ENCODE measurements at places on chromosomes 1 and 21.
A peak's percentile ranks its signal among the peaks of the same experiment; 100 is the strongest.

DNA sequence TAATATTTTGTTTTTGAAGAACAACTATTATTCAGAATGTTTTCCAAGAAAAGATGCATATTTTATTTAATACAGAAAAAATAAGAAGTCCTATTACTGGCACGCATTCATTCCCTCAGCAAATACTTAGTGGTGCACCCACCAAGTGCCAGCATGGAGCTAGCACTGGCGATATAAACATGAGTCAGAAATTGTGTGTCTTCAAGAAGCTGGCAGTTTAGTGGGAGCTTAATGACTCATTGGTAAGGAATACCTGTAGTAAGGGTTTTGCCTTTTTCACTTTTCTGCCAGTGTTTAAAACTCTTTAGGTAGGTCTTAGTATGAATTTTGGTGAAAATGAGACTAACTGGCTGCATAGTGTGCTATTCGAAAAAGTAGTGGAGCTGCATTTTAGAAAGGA lies 6.3 kb downstream of the MAGI3 start:
- no peak for DNase-seq

DNA sequence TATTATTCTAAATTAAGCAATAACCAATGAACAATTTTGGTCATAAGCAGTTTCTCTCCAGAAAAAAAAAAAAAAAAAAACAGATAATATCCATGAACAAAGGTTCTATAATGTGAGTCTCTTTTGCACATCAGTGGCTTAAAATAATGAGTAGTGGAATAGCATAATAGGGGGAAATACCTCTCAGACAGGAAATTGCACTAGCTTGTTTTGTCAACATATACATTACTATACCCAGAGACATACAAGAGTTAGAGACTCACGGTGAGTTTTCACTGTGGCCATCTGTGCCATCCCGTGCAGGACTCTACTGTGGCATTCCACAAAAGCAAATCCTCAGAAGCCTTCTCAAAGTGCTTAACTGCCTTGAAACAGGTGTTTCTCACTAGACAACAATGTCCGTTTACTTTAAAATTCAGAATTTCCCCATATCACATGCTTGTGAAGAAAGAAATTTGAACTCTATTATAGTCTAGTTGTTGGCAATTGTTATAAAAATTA lies 697.9 kb downstream of the USP25 start:
- DNase-seq = no peak

DNA sequence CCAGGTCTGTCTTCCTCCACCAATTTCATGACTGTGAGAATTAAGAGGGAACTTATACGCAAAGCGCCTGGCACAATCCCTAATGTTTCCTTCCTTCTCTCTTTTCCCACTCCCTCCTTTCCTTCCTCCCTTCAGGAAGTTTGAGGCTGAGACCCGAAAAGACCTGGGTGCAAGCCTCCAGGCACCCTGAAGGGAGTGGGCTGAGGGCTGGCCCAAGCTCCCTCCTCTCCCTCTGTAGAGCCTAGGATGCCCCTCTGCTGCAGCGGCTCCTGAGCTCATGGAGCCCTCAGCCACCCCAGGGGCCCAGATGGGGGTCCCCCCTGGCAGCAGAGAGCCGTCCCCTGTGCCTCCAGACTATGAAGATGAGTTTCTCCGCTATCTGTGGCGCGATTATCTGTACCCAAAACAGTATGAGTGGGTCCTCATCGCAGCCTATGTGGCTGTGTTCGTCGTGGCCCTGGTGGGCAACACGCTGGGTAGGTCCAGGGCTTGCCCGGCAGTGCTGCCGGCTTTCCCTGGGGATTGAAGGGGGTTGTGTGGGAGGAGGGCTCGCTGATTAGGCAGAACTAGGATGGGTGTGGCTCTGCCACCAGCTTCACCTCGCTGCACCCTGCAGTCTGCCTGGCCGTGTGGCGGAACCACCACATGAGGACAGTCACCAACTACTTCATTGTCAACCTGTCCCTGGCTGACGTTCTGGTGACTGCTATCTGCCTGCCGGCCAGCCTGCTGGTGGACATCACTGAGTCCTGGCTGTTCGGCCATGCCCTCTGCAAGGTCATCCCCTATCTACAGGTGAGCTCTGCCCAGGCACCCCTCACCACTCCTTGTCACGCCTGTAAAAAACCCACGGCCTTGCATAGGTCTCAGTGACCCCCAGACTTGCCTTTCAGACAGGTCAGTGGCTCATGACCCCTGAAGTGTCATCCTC lies 1.7 kb downstream of the HCRTR1 start:
- no peak for DNase-seq

DNA sequence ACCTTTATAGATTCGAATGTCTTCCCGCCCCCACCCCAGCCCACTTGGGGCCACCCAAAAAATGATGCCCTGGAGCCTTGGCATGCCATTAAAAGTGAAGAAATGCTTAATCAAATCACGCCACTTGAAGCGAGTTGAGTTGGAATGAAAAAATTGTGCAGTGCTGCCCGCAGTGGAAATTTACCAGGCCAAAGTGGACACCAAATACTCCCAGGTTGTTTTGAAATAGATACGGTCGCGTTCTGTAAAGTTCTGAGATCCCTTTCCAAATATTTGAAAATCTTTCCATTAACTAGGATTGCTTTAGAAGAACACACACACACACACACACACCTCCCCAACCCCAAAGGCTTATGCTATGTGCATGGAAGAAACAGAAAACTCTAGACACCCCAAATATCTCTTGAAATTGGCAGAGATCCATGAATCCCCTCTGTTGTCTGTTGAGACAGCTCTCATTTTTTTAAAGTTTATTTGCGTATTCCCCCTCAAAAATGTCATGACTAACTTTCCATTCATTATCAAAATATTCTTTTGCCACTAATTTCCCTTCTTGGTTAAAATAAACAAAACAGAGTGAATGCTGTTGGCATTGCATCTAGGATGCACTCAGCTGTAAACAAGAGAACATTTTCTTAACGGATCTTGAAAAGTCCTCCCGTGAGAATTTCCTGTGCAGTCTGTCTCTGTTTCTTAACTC lies 142.3 kb upstream of the KCNE2 start:
- no peak for DNase-seq

DNA sequence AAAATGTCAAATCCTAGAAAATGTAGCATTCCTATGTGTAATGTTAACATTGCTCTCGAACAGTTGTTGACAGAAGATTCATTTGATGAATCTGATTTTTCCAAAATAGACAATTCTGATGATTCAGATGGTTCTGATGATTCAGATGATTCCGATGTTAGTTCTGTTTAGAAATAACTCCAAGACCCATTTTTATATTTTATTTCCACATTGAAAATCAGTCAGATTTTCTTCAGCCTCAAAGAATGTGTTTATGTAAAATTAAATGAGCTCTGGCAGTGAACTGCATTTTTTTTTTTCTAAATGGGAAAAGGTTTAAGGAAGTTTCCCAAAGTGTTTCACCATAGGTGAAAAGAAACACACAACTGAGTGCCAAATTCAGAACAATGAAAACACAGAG lies 136.5 kb downstream of the TSEN15 start:
- no peak for DNase-seq

DNA sequence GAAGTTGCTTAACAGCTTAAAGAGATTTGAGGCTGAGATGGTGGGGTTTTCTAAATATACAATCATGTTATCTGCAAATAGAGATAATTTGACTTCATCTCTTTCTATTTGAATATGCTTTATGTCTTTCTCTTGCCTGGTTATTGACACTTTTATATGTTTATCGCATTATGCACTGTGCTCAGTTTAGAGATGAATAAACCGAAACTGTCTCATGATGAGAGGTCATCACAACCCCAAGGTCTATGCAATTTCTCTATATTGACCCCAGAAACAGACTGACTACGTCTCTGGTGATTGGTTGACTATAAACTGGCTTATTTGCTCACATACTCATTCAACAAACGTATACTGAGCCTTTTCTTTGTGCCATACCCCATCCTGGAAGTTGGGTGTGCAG lies 117.9 kb upstream of the NRIP1 start:
- DNase-seq = no peak

- DNase-seq = peak; percentile 32
These were observed 126.0 kb downstream of the NR5A2 start for GRCh38 chr1:200153277-200154055.

GRCh38 chr1:234505769-234506102 lies 26.8 kb upstream of the TARBP1 start:
- no peak for DNase-seq

DNA sequence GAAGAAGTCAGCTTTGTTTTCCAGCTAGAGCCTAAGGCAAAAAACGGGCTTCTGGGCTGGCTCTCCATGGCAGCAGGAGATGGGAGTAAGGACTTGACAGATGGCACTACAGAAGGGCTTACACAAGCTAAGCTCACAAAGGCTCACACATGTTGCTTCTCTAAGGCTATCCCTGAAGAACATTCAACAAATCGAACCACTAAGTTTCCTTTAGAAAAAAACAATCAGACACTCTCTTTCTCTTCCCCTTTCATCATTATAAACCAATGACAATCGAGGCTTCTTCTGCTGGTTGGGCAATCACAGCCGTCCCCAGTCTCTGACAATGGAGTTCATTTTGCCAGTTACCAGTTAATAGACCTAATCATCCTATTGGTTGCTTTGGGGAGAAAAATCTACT lies 40.5 kb downstream of the TRIT1 start:
- no peak for DNase-seq

GRCh38 chr21:31363720-31364119 lies 19.7 kb upstream of the TIAM1 start:
- no peak for DNase-seq

GRCh38 chr1:30652152-30652841 lies 71.1 kb downstream of the MATN1 start:
- DNase-seq = no peak

GRCh38 chr1:44336668-44337067 lies 18.4 kb downstream of the ERI3 start:
- DNase-seq = no peak

DNA sequence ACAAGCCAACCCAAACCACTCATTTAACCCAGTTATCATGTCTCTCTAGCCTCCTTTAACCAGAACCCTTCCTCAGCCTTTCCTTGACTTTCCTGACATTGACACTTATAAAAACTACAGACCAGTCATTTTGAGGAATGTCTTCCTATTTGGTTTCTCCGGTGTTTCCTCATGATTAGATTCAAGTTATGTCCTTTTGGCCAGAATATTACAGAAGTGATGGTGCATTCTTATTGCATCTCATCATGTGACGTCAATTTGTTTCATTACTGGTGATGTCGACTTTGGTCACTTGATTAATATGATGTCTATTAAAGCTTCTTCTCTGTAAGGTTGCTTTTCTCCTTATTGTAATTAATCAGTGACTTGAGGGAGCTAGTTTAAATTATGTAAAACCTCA lies 6.1 kb upstream of the RCSD1 start:
- no peak for DNase-seq

- no peak for DNase-seq
These were observed 93.8 kb downstream of the PLPPR5 start for GRCh38 chr1:98910827-98911226.

GRCh38 chr1:12573015-12573825 lies 44.8 kb downstream of the DHRS3 start:
- no peak for DNase-seq

DNA sequence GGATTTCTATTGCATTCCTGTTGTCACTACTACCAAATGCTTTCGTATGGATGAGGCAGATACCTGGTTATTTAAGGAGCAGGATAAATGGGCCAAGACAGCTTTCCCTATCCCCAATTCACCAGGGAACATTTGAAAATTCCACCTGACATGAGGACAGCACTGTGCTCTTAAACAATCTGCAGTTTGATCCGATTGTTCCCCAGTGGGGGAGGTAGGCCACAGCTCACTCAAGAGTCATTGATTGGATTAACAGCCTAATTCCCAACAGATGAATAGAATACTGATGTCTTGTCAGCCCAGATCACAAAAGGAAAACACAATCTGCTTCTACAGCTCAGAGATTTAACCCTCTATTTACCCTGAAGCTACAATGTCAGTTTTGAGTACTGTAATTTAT lies 123.9 kb downstream of the LHX4 start:
- no peak for DNase-seq

DNA sequence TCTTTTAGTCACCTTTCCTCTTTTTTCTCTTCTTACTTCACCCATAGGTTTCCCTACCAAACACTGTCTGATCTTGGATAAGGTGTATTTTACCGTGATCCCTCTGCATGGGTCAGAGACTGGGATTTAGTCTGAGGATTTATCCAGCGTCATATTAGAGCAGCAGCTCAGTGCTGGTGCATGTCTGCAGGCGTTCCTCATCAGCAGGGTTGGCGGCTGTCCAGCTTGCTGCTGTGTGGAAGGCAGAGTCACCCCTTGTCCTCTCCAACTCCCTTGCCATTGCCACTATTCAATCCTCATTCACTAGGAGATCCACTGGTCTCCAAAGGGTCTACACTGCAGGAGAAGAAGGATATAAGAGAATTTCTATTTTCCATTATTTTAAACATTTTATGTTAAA lies 7.3 kb upstream of the FAM78B start:
- no peak for DNase-seq

DNA sequence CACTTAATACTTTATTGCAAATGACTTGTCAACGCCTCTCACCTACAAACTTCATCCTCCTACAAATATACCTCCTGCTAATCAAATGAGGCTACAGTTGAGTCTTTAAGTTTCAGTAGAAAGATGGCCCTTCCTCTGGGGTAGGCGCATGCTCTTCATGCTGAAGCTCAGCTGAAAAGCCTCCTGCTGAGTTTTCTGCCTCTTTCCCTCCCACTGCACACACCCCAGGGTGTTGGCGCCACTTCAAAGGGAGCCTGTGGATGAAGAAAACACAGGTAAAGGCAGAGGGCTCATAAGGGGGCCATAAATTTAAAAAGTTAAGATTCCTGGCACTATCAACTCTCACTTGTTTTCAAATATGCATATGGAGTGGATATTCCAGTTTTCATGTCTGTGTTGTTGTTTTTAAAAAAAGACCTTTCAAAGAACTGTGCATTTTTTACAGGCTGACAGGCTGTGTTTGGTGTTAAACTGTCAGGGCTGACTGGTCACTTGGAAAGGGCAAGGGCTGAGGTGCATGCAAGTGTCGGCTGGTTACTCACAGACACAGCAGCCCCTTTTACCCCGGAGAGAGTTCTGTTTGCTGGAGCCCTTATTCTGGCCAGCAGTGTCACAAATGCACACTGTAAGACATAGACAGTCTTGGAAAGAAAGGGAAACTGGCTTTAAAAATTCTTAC lies 42.9 kb upstream of the LGALS8 start:
- DNase-seq = no peak

- no peak for DNase-seq
These were observed 43.9 kb downstream of the ZNF684 start for GRCh38 chr1:40575336-40575735.

- DNase-seq = no peak
These were observed 47.5 kb upstream of the TDRD10 start for GRCh38 chr1:154454386-154455120.
